Astrocyte (in vitro differentiated cells and primary cell): ENCODE measurements at places on chromosomes 2 and 18.

DNA sequence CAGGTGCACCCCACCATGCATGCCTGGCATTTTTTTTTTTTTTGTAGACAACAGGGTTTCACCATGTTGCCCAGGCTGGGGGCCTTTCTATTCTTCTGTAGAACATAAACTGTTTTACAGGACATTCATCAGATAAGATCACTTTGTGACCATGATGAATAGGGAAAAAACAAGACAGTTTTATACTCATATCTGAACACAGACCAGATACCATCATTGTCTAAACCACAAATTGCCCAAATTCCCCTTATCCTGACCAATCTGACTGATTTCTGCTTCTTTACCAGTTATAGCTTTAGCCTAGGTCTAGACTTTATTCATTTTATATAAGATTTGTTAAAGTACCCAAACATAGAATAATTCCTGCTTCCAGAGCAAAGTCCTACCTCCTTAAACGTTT lies 1699.3 kb upstream of the TMEFF2 start:
- no peak for DNase-seq

- no peak for DNase-seq
Observed at GRCh38 chr2:68203587-68203986, 45.9 kb downstream of the PNO1 start.

DNA sequence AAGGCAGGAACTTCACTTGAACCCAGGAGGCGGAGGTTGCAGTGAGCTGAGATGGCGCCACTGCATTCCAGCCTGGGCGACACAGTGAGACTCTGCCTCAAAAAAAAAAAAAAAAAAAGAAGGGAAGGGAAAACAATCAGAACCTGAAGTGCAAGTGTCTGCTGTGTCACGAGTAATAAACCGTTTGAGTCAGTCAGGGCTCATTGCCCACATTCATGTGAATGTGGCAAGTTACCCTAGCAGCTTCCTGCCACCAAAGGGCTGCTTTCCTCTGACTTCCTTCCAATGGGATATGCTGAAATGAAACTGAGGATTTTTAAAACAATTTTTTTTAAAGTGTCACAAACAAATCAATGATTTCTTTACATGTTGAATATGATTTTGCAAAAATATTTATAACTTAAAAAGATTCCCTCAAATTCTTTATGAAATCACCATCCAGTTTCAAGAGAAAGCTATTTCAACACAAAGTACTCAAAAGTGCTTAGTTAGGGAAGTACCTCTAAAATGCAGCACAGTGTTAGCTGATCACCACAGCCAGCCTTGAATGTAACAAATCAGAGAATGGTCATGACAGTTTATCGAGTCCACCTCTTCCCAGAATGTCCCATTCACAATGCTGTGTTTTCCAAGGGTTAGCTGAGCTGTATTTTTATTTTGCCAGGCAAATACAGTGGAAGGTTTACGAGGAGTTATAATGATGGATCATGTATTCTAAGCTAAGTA lies 36.4 kb downstream of the WDSUB1 start:
- DNase-seq = peak; percentile 62

DNA sequence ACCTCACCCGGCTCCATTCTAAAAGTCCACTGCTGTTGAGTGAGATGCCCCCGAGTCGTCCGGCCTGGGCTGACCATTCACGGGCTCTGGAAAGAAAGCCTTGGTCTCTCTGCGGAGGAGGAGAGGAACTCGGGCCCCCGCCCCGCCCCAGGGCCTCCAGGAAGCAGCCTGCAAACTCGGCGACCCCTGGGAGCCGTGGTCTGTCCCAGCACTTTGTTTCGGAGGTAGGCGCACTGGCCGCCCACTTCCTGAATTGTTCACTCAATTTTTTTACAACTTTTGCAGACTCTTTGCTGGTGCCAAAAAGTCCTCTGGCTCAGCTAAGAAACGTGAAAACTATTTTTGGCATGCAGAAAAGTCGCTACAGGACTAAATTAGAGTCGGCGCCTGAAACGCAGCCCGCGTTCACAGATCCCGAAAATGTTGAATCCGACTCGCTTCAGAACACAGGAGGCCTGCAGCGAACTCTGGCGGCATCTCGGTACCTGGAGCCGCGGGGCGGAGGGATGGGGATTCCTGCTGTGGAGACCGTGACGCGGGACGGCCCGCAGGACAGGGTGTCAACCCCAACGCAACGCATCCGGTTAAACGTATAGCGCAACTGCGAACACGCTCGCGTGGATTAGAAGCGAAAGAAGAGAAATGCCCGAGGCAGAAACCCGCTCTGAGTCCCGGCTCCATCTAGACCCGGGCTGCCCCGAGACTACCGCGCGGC lies 1.5 kb downstream of the PXDN start:
- DNase-seq = peak; percentile 93

- DNase-seq = no peak
Observed at GRCh38 chr2:42319265-42319664, 41.8 kb downstream of the COX7A2L start.
